CMK (cell line): ENCODE measurements at places on chromosomes 7 and 10.

GRCh38 chr10:98556061-98556460, 109.3 kb upstream of the HPS1 start:
- peak; percentile 54 for DNase-seq

DNA sequence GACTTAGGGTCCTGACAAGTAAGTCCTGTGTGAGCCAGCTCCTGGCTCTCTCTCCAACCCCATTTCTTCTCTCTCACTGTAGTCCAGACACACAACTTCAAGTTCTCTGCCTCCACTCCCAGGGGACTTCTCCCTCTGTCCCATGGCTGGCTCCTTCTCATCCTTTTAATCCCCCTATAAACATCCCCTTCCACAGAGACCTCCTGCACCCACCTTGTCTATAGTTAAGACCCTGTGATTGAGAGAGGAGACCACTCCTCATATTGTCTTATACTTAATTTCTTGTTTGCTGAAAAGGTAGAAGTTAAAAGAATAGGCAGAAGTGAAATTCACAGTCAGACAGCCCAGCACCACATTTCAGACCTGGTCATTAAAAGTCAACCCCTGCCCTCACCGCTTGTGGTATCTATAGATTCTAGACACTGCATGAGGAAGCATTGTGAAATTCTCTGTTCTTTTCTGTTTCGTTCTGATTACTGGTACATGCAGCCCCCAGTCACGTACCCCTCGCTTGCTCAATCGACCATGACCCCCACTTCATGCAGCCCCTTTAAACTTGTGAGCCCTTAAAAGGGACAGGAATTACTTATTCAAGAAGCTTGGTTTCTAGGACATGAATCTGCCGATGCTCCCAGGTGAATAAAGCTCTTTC, 125.6 kb upstream of the FRMD4A start:
- DNase-seq, result no peak

- no peak for DNase-seq
Measured at GRCh38 chr10:23192712-23193434, 761 bp downstream of the PTF1A start.

DNA sequence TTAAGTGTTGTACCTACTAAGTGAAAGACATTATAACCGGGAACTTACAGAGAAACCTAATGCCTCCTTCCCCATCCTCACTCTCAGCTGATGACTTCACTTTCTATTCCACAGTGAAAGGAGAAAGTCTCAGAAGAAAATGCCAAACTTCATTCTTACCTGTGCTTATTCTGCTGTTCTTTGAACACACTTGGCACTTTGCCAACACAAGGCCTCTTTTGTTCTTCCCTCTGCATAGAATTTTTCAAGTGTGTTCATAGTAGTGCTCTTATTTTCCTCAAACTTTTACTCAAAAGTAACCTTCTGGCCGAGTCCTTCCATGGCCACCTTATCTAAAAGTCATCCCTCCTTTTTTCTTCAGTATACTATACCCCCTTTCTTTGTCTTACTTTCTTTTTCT, 59.4 kb upstream of the ETV1 start:
- DNase-seq, result no peak

DNA sequence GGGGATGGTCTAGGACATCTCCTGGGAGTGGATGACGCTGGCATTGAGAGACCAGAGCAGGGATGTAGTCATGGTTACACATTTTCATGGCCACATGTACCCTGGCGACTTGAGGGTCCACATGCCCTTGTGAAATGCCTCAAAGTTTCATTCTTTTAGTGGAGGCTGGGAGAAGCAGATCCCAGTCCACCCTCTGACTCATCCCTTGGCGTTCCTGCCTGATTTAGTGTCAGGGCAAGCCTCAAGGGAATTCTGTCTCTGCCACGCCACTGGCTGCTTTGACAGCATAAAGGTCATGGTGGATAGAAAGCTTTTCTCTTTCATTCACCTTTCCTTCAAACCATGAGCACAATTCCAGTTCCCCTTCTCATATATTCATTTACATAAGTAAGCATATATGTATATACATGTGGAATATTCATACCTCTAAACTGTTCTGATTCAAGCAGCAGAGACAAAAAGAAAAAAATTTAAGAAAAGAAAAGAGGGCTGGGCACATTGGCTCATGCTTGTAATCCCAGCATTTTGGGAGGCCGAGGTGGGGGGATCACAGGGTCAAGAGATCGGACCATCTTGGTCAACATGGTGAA, 21.8 kb upstream of the KIF5B start:
- no peak for DNase-seq

GRCh38 chr10:23452033-23452655, 13.3 kb downstream of the OTUD1 start:
- DNase-seq, result no peak

DNA sequence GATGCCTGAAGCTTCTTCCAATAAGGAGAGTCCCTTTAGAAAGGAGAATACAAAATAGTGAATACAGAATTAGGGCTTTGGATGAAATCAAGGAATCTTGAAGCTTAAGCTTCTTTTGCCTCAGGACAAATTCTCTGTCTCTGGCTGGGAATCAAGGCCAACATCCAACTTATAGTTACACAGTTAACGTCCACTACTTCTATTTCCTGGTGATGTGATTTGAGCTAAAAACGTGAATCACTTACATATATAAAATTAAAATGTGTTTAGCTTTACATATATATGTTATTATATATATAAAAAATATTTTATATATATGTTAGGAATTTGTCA, 11.4 kb upstream of the INPP5F start:
- no peak for DNase-seq

- DNase-seq, result no peak
Measured at GRCh38 chr7:69020536-69020935, 577.7 kb upstream of the AUTS2 start.

GRCh38 chr10:56622335-56622973, 261.4 kb upstream of the ZWINT start:
- no peak for DNase-seq

DNA sequence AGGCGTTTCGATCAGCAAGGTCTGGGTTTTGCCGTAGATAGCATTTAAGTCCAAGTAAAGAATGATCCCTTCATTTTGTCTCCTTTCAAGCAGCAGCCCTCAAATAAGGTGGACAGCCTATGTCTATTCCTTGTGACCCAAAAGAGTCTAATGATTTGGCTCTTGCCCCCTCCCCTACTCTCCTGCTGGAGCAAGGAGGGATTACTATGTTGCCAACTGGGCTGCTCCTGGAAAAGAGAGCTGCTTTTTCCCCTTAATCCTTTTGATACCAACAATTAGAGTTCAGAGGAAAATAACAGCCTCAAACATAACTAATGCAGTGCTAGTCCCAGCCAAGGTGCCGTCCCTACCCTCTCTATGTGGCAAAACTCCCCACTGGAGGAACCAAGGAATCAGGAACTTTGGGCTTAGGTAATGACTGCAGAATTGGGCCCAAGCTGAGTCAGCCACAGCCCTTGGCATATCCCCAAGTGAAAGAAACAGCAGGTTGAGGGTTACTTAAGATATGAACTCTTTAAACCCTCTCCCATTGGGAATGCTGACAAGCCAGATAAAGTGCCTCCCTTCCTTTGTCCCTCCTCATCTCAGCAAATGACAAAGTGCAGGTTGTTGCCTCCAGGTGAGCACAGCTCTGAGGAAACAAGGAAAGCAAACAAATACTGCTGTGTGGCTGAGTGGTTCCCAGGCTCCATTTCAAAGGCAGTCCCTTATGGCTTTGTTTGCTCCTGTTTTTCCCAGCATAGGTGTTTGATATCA, 643.7 kb downstream of the INHBA start:
- DNase-seq, result no peak

DNA sequence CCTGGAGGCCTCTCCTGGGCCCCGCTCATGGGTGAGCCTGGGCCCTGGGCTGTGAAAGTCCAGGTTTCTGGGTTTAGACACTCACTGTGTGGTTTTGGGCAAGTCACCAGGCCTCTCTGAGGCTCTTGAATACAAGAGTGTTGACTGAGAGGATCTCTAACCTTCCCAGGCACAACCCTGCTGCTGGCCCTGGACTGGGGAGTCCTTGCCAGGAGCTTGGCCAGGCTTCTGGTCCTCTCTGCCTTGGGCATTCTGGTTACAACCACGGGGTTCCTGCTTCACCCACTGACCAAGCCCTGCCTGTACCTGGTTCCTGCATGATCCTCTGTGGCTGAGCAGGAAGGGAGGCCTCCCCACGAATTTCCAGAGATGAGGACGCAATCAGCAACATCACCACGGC, 63.6 kb upstream of the COL13A1 start:
- DNase-seq, result no peak

DNA sequence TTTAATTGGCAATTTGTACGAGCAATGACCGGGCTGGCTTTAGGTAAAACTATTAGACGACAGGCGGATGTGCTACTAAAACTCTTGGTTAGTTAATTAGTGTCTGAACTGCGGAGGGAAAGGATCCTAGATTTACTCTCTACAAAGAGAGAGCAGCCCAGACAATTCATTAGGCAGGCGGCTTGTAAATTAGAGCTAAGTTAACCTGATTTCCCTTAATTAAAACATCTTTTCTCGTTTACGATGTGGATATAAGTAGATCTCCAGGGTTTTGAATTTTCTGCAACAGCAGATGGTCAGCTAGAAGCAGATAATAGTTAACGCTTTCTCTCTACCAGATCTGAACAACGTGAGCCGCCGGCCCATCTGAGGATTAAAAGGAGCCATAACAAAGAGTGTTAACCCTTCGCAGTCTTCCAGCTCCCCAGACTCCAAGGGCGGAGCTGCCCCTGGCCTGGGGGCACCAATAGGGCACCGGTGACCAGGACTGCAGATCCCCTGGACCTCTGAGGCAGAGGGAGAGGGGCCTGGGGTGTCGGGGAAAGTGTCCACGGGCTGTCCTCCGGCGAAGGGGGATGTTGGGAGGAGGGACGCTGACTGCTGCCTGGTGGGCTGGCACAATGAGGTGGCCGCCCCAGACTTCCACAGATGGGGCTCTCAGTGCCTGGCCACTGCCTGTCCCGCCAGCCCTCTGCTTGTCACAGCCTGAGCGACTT, 6.3 kb upstream of the UNCX start:
- DNase-seq, result no peak

- DNase-seq, result no peak
Measured at GRCh38 chr7:74044366-74045350, 16.7 kb downstream of the ELN start.

- DNase-seq, result no peak
Measured at GRCh38 chr7:132185150-132185549, 391.1 kb downstream of the PLXNA4 start.

DNA sequence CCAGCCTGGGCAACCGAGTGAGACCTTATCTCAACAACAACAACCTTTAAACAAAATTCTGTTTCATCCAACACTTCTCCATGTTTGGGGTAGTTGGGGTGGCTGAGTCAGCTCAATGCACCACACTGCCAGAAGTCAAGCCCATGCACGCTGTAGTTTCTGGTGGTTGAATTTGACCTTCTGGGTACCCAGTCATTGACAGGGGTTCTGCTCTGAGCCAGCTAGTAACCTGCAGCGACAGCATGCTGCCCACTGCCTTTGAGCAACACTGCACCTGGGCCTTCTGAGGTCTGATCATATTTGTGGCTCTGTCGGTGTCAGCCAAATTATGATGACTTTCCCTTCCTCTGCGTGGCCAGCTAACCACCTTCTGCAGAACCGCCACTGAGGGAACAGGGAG, 84.6 kb upstream of the ZNF438 start:
- DNase-seq, result no peak

DNA sequence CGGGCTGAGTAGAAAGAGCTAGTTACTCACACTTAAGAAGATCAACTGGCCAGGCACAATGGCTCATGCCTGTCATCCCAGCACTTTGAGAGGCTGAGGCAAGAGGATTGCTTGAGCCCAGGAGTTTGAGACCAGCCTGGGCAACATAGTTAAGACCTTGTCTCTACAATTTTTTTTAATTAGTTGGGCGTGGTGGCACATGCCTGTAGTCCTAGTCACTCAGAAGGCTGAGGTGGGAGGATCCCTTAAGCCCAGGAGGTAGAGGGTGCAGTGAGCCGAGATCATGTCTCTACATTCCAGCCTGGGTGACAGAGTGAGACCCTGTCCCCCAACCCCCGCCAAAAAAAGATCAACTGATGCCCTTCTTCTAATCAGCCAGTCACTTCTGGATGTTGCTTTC, 74.6 kb upstream of the ATP6V0A4 start:
- no peak for DNase-seq

- no peak for DNase-seq
Measured at GRCh38 chr10:86033581-86033980, 333.0 kb downstream of the GRID1 start.

DNA sequence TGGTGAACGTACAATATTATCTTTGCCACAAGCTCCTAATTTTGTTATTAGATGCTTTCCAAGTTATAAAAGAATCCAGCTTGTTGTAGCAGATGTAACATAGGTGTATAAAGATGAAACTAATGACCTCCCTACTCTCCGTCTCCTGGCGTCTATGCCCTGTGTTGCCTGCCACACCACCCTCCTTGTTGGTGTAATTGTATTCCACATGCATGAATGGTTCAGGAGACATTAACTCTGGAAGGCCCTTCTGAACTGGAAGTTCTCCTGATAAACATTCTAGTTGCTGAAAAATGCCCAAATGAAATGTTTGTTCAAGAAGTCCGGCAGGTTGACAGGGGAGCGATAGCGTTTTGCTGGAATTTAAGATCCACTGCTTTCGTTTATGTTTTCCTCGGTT, 53.9 kb upstream of the SEPHS1 start:
- DNase-seq, result no peak

- DNase-seq, result no peak
Measured at GRCh38 chr10:125208854-125209565, 48.6 kb upstream of the CTBP2 start.

DNA sequence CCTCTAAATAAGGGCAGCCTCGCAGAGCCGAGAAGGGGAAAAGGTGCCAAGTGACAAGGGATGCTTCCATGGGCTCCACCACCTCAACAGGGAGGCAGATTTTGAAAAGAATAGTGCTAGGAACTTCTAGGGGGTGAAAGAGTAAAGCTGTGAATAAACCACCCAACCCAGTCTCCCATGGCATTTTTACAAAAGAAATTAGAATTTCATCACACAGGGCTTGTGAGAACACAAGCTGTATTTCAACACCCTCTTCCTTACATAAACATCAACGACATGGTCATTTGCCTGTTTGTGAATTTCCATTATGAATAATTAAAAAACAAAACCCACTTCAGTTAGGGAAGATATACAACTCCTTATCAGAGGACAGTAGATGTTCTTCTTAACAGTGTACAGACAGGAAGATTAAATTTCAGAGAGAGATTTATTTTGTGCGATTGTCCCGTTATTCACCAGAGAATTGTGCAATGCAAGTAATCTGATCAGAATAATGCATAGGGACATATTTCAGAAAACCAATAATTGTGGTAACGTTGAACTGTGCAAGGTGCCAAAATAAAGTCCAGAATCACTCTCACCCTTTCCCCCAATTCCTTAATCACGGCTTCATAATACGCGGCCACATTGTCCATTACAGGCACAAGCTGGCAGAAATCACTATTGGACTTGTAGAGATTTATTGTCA, 207.8 kb upstream of the MGMT start:
- no peak for DNase-seq

- DNase-seq, result no peak
Measured at GRCh38 chr7:69608878-69609277, 10.6 kb downstream of the AUTS2 start.

DNA sequence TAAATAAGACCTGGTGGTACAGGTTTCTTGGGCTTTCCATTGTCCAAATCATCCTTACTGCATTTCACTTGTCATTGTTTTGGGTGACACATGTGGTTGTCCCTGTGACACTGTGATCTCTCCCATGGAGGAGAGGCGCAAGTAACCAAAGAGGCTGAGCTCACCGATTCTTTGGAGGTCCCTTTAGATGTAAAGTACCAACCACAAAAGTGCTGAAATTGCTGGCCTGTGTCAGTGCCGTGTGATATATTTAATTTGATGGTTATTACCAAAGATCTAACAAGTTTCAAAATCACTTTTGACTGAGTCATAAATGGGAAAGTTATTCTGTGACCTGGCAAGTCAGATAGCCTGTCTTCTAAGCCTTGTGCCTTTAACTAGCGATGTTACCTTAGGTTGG, 19.4 kb downstream of the MCM10 start:
- no peak for DNase-seq
